ENCODE measurements at places on chromosomes 16 and 17.

DNA sequence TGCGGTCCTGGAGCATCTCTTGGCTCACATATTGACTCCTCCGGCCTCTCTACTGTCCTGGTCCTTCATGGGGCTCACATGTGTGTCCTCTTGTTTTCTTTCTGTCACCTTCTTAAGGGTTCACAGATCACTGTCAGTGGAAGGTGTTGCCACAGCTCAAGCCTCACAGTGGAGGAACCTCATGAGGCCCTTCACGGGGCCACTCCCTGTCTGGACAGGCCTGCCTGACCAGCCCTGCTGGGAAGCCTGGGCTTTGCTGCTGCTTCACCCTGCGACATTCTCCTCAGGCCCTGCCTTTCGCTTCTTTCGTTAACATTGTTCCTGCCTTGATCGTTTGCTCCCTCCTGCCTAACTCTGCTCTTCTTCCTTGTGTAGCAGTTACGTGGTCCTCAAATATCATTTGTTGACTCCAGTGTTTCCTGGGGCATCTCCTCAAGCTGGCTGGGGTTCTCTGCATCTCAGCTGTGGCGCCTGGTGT lies 55.9 kb downstream of the WDR45B start:
- no peak for DNase-seq

DNA sequence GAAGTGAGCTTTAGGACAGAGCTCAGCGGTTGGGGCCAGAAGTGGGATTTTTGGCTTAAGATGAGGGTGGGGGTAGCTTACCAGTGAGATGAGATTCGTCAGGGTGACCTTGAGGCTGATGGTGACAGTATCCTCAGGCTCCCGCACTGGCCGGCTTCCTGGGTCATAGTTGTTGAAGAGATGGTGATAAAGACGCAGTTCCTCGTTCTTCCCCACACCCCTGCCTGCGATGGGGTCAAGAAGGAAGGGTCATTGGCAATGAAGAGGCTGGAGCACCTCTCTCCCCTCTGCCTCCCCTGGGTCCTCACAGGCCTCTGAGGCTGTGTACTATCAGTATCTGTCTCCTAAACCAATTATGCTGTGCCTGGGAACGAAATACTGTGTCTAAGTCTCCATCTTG lies 358 bp downstream of the CHRNE start:
- no peak for DNase-seq

GRCh38 chr16:20867585-20867984 lies 32.6 kb downstream of the DCUN1D3 start:
- DNase-seq, result no peak

- no peak for DNase-seq
Measured at GRCh38 chr16:79801646-79802045, 201.1 kb upstream of the MAF start.

DNA sequence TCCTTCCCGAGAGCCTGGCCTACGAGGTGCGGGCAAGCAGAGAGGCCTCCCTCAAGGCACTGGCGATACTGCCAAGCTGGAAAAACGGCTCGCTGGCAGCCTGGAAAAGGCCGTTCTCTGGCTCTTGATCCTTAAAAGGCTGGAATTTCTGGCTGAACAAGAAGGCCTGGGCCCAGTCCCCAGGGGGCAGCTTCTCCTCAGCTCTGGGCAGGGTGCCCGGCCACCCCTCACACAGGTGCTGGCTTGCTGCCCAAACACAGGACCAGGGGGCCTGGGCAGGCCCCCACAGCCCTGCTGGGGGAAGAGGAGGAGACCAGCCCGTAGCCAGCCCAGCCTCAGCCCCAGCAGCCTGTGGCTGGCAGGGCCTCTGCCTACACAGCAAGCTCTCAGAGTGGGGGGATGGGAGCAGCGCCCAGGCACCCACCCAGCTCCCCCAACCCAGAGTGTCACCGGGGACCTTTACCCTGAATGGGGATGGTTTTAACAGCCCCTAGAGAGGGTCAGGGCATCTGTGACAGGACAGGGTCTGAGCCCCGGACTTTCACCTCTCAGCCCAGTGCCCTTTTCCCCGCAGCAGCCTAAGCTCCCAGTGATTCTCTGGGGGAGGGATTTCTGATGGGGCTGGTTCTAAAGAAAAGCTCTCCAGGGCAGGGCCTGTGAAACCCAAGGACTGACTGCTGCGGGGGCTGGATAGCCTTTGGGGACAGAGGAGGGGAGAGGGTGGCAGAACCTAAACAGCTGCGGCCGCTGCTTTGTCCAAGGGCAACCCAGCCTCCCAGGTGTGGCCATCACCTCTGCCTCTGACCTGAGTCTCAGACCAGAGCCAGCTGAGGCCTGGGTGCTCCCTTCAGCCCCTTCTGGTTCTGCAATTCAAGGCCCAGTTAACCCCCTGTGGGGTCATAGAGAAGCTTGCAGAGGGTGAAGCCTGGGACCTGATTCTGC lies 38.6 kb upstream of the TOB1 start:
- no peak for DNase-seq

DNA sequence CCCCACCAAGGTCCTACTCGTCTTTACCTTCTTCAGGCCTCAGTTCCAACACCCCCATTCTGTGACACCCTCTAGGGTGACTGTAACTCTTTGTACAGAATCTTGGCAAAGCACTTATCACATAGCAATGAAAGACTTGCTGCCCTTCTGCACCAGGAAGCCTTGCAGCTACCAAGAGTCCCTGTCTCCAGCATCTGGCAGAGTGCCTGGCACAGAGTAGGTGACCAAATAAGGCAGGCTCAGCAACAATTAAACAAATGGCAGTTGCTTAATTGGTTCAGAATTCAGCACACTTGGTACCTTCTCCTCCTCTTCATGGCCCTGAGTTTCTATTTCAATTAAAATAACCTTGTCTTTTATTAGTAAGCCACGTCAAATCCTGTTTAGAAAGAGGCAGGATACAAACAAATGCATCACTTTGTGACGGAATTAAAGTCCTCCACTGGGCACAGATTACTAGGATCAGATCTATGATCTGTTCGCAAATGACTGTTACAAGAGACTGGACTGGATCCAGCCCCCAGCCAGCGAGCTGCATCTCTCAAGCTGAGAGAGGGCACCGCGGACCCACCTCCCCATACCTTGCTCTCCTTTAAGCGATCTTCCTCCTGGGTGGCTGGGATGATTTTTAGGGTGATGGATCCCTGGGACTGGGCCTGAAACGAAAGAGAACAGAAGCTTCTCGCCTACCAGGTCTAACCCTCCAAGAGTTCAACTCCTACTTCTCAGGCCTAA lies 9.4 kb downstream of the MPP3 start:
- DNase-seq, result no peak

- DNase-seq, result peak; percentile 47
Measured at GRCh38 chr17:83037084-83037873, 42.1 kb upstream of the METRNL start.

DNA sequence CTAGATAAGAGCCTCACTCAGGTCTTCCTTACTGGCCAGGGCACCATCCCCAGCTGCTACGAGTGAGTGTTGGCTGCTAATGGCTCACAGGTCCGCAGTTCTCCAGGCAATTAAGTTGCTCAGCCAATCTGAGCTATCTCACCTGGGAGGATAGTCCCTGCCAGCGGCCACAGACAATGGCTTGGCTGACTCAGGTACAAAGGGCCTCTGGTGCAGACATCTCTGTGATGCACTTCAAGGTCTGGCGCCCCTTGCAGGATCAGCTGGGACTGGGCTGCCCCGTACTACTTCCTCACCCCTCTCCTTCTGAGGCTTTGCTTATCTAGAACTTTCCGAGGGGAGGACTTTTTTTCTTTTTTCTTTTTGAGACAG lies 49.2 kb upstream of the EMP2 start:
- no peak for DNase-seq

- no peak for DNase-seq
Measured at GRCh38 chr17:49980703-49981197, 11.8 kb downstream of the DLX4 start.

- DNase-seq, result peak; percentile 28
Measured at GRCh38 chr16:24124291-24124690, 131.8 kb upstream of the CACNG3 start.

- peak; percentile 88 for DNase-seq
Measured at GRCh38 chr17:20121359-20122253, 112.4 kb downstream of the SPECC1 start.

GRCh38 chr17:77675411-77675810 lies 283.1 kb upstream of the TNRC6C start:
- DNase-seq, result no peak

DNA sequence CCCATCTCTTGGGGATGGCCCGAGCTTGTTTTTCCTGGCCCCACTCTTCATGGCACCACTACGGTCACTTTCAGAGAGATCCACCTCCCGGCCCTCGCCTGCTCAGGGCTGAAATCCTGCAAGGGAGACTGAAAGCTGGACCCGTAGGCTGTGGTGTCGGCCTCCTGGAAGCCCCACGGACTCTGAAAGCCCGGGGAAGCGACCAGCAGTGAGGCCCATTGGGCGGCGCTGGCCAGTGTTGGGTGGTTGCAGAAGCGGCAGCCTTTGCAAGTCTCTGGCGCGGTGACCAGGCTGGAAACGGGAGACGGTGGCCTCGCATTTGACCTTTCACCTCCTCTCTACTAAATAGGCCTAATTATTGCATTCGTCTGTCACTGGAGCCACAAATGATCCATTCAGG lies 186.0 kb upstream of the FOXF1 start:
- no peak for DNase-seq

GRCh38 chr16:87046235-87046634 lies 271.0 kb downstream of the C16orf95 start:
- DNase-seq, result no peak
